Putamen (tissue), 1 donor: ENCODE measurements at places on chromosomes 6 and 20.

DNA sequence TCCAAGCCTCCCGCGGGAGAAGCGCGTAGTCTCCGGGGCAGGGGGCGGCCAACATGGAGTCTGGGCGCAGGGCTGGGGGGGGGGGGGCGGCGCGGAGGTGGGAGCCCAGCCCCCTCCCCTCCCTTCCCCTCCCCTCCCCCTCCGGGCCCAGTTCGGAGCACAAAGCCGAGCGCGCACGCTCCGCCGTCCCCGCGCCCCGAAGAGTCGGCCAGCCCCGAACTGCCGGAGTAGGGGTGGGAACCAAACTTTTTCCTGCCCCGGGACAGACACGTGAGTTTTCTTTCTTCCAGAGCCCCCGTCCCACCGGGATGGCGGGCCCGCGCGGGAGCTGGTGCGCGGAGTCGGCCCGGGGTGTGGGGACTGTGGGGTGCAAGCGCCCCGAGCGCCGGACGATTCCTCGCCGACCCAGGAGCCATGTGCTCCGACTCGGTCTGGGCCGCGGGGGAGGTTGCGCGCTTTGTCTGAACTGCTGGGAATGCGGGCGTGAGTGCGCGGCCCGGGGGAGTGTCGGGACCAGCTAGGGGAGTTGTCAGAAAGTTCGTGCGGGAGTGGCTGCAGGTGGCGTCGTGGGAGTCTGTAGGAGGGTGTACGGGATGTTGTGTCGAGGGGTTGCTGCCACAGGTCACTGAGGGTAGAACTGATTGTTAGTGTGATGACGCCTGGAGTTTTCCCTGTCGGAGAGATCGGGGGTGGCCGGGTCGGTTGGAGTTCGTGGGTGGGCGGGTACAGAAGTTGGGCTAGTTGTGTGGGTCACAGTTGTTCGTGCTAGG is 1.2 kb downstream of the TGIF2 start:
- no peak for DNase-seq

DNA sequence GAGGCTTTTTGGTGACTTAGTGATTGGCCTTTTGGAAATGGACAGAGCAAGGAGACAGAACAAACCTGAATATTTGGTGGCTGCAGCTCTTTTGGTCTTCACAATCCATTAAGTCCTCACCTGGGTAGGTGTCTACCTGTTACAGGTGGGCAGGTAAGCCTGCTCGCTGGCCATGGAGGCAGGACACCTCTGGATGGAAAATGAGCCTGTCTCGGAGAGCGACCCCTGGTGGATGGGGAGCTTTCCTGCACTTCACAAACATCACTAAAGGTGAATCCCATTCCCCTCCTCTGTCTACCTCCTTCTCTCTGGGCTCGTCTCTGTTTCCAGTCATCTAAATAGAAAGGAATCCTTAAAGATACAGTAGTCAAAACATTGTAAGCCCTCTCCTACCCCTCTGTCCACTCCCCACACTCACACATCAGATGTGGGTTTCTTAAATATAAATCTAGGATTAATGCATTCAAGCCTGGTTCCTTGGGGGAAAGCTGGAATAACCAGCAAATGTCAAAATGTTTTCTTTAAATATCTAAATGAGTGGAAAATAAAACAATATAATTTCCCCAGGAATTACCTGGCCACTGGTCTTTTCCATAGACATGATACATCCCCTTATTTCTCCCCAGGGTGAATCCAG is 304.9 kb downstream of the CDH26 start:
- no peak for DNase-seq

- no peak for DNase-seq
Measured at GRCh38 chr6:20426177-20427082, 24.8 kb downstream of the E2F3 start.

- peak; percentile 7 for DNase-seq
Measured at GRCh38 chr6:93721386-93722048, 302.2 kb upstream of the EPHA7 start.

DNA sequence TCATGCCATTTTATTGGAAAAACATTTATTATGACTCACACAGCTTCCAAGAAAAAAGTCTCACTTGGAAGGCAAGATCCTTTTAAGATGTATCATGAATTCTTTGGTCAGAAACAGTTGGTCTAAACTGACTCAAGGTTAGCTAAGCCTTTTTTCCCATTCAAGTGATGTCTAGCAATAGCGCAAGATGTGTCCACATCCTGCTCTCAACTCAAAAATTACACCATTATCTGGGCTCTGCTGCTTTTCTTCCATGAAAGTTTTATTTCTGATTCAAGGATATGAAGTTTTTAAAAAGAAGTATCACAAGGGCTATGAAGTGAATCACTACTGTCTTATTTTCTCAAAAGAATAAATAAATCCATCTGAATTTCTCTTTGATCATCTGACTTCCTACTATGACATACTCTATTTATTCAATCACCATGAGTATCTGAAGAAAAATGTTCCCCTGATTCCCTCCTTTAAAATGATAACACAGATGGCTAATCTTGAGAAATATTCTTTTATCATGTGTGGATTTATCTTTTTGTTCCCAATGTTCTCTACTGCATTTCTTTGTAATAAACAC is 139.2 kb downstream of the AHI1 start:
- DNase-seq, result no peak

GRCh38 chr6:9710574-9710973 is 704.3 kb downstream of the TFAP2A start:
- no peak for DNase-seq

GRCh38 chr6:89311853-89312531 is 3.1 kb downstream of the GABRR2 start:
- peak; percentile 45 for DNase-seq

DNA sequence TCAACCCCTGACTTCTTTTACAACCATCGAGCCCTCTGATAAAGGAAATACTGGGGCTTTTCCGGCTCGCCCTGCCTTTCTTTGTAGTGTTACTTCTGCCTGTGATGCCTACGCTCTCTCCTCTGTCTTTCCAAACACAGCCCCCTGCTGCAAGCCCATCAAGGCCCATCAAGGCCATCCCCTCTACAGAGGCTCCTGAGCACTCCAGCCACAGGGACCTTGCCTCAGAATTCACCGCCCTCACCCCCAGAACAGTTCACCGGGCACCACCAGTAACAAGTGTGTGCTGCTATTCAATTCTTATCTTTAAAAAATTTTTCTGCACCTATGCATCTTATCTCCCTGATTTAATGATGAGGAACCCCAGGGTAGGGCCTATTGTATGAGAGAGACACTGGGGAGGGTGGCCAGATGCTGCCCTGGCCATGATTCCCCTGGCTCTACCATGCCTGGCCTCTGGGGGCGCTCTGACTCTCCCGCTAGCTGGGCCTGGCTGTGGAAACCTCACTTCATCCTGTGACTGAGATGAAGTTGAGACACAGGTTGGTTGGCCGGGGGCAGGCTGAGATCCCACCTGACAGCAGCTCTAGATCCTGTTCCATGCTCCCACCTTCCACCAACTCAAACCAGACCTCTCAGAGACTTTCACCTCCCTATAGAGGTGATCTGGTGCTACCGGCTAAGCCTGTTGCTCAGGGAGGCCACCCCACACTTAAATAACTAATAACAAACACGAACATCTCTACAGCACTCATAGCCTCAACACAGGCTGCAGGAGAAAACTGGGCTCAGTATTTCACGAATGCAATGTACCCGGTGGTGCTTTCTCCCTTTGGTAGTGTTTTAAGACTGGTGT is 19.2 kb upstream of the GLP1R start:
- no peak for DNase-seq

DNA sequence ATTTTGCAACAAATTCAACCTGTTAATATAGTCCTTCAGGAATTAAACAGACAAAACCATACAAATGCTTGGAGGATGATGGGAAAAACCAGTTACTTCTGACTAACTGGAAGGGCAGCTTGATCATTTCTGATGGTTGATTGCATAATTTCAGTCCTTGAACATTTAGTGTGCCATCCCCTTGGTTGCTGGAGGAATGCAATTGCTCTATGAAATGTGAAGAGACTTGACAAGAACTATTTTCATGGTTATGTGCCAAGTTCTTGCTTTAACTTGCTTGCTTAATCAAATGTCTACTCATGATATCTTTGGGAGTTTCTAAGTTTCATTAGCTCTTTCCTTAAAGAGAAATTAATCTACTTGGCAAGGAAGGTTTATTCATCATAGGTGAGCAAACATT is 45.2 kb downstream of the ANKEF1 start:
- DNase-seq, result no peak

DNA sequence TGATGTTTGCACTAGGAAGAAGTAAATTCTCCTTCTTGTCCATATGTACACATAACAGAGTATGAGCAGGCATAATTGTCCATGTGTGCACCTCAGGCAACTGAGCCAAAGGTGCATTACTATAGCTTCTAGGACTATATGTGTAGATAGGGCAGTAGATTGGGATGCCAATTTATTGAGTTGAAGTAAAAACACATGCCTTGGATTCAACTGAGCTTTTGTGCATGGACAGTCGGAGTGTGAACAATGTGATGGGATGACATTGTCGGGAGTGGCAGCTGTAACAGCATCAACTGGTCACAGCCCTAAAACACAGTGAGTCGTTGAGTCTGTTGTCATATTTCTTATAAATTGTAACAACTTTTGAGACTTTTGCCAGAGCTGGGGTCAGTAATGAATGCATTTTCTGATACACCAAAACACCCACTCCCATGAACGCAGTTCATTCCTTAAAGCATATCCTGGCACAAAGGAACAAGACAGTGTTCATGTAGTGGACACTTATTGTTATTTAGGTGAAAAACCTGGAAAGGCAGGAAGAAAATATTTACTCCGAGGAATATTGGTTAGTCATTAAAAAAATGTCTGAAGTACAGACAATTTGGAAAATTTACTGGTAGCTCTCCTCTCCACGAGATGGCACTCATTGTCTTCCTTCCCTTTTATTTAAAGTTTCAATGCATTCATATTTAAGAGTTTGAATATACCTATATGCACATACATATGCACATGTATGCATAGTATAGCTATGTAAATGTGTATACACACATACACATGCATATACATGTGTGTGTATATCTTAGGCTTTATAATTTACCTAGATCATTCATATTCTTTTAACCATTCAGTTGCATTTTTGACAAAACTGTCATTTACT is 302.0 kb upstream of the STXBP5 start:
- DNase-seq, result no peak

DNA sequence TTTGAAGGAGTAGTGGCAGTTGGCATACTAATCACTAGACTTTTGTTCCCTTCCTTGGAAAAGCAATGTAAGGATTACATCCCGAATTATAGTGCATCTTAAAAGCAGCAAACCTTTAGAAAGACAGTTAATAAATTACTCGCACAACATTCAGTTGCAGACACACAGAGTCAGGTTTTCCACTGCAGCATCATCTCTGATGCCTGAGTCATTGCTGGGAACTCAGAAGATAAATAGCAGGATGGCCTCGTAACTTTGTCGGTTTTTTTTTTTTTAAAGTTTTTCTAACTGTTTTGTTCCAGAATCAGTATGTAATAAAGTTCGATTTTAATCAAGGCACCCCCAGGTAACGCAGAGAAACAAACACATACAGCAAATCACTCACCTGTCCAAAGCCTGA is 34.3 kb downstream of the GJA10 start:
- DNase-seq, result no peak

GRCh38 chr6:111657146-111657545 is 51.5 kb upstream of the TRAF3IP2 start:
- no peak for DNase-seq

DNA sequence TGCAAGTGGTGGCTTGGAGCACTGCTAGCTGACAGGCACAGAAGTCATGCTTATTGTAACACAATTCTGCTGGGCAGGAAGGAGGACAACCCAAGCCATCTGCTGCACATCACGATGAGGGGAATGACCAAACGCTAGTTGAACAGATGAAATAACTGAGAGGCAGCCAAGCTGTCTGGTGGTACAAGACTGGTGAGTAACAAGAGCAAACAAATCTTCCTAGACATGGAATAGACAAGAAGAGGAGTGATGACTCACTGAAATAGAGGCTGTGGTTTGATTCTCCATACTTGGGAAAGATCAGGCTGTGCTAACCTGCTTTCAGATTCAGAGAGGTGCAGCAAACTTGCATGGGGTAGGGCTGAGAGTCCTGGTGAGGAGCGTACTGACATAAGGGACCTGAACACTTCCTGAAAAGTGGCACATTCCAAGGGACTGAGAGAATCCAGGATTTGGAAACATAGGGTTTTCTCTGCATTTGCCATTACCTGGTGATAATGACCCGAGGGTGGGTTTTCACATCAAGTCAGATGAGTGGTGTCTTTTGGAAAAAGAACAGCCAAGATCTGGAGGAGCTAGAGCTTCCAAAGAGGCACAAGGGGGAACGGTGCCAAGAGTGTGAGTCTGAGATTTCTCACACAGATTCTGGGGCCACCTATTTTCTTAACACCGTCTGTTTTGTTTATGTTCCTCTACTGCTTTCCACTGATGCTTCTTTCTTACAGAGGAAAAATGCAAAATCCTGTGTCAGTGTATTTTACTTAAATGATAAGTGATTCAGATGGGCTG is 60.0 kb downstream of the PRL start:
- no peak for DNase-seq

DNA sequence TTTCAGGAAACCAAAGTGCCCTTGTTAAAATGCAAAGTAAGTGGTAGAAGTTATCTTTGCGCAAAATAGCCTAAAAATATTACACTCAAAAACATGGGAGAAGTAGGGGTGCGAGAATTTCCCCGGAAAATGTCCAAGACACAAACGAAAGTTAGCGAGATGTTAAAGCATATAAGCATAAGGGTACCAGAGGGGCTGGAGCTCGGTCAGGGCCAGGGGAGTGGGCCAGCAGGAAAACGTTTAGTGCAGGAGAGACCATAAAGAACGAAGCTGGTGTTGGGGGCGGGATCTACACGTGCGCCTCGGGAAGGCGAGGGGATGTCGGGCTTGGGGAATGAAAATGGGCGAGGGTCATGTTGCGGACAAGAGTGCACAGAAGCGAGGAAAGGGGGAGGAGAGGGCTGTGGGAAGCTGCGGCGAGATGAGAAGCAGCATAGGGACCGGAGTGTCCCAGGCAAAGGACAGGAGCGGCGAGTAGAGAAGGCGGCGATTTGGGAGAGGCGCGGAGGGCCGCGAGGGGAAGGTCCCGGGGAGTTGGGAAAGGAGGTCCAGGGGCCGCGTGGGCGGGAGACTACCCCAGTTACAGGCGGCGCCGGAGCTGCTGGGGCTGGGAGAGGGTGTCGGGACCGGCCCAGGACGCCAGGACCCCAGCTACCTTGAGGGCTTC is 600 bp downstream of the XPO5 start:
- peak; percentile 4 for DNase-seq

GRCh38 chr20:62117658-62118057 is 4.6 kb upstream of the LSM14B start:
- DNase-seq, result no peak

DNA sequence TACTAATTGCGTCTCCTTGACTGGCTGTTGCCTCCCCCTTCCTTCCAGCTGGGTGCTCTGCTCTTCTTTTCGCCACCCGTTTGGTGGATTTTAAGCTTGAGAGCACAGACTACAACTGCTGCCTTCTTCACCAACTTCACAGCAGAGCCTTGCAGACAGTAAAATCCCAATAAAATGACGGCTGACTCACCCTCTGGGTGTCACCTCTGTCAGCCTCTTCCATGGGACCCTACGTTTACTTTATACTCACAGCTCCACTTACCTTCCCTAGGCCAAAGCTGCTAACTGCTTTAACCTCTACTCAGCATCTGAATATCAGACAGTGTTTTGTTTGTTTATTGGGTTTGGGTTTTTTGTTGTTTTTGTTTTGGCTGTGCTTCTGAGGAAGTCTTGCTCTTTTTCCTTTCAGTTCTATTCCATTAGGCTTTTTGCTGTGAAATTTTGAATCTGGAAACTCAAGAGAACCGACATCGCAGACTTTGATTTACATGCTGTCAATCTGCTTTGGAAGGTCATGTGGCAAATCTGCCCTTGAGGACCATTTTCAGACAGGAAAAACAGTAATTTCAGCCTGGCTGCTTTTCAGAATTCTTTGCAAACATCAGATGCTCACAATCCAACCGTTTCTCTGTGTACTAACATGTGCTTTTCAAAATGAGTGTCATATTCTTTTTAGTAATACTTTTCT is 2.4 kb downstream of the AGPAT4 start:
- peak; percentile 62 for DNase-seq
